ENCODE measurements at places on chromosomes 6 and 20. TPM values are rescaled to one million over a fixed set of nuclear protein-coding genes. Genes with fewer than 3 reads are reported as not detected.
A peak's percentile ranks its signal among the peaks of the same experiment; 100 is the strongest.

RNF182 gene
- total RNA-seq: 6.9 TPM

TRIM40 gene
- not detected for total RNA-seq

AVP gene
- total RNA-seq: not detected

TPD52L2 gene
- 103 TPM for total RNA-seq

LGSN gene
- 0.32 TPM for total RNA-seq

THBS2 gene
- 478 TPM for total RNA-seq

TMEM170B gene
- total RNA-seq: 2.3 TPM

ULBP2 gene
- total RNA-seq: 4.5 TPM

SYCP2L gene
- not detected for total RNA-seq

TSPYL1 gene
- total RNA-seq: 114 TPM

OLIG3 gene
- total RNA-seq: not detected

ERVFRD-1 gene
- not detected for total RNA-seq

LPA gene
- not detected for total RNA-seq

ZNF391 gene
- total RNA-seq: 0.32 TPM

STX11 gene
- 0.97 TPM for total RNA-seq

DNA sequence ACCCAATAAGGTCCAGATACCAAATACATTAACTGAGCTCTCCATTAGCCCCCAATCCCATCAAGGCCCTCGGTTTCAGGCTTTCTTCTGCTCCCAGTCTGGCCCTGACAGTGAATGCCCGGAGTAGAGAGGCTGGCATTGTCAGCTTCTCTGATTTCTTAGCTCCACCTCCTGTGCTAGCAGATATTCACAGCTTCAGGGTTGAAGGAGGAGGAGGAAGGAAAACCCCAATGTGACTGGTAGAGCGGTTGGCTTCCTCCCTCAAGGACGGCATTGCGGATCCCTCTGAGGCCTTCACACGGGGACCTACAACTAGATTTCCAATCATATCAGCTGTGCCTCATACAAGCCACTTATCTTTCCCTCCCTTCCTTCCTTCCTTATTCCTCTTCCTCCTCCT is 164.1 kb upstream of the SYNDIG1 start:
- DNase-seq: no peak

- no peak for DNase-seq
Observed at GRCh38 chr6:150690681-150691080, 91.0 kb downstream of the PLEKHG1 start.

GRCh38 chr20:17520583-17520982 is 10.6 kb downstream of the BFSP1 start:
- no peak for DNase-seq

DNA sequence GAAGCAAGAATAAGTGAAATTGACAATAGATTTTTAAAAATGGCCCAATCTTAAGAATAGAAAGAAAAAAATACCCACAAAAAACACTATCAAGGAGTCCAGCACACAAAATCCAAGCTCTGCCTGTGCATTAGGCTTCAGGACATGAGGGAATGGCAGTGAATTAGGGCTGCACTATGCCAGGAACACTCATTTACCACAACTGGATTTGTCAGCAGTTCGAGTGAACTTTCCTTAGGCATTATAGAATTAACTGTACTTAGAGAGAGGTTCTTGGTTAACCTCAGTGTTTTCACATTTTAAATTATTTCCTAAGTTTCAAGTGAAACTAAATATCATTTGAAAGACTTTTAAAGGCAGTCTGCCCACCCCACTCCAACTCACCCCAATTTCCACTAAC is 34.8 kb downstream of the SLC22A3 start:
- DNase-seq: peak; percentile 40

- no peak for DNase-seq
Observed at GRCh38 chr6:49806145-49806544, 19.1 kb upstream of the PGK2 start.

GRCh38 chr6:139135578-139136545 is 982 bp downstream of the HECA start:
- DNase-seq: peak; percentile 38

DNA sequence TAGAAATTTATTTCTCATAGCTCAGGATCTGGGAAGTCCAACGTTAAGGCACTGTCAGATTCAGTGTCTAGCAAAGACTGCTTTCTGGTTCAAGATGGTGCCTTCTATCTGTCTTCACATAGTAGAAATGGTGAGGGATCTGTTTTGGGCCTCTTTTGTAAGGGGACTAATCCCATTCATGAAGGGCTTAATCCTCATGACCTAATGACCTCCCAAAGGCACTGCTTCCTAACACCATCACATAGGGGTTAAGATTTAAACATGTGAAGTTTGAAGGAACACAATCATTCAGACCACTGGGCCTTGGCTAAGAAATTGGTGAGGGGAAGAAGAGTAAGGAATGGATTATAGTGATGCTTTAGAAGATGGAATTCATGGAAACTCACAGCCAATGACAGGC is 237.6 kb downstream of the PACRG start:
- no peak for DNase-seq

- DNase-seq: peak; percentile 94
Observed at GRCh38 chr20:38196592-38196991, 31.5 kb upstream of the TGM2 start.

- no peak for DNase-seq
Observed at GRCh38 chr6:167130008-167130677, 7.2 kb downstream of the CCR6 start.

DNA sequence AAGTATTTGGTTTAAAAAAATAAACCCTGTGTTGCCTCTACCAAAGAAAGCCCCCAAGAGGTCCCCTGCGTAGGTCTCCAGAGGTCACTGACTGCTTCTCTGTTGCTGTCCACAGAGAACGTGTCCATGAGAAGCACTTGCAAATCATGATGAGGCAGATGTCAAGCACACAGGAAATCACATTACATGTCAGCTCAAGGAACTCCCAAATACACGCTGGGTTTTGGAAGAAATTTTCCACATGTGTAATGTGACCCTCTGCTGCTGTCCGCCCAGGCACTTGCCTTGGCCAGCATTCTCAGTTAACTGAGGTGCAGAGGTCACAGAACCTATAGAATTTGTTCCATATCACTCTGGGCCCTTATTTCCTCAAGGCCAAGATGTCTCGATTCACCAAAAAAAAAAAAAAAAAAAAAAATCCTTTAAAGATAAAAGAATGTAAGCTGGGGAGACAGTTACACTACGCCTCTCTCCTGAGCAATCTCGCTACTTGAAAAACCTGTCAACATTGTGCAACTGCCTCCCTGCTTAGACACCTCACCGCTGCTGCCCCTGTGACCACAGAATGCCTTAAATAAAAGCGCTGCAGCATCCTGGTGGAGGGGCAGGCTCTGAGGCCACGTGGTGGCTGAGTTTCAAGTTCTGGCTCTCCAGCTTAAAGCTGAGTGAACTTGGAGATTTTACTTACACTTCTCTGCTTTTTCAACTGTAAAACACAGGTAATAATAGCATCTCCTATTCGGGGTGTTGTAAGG is 42.3 kb downstream of the SLC22A23 start:
- DNase-seq: peak; percentile 14

DNA sequence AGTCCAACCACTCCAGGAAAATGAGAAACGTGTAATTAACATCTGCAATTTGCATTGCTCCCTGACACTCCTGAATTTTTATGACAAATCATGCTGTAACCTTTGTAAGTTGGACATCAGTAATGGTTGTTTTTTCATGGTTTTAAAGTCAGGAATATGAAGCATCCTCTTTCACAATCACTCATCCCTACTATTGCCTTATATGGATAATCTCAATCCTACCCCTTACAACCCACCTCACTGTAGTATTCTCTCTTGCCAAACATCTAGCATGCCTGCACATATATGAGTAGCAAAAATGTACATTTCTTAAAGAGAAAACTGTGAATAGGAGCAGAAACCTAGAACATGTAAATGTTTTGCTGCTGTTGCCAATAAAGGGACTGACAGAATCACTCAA is 729.5 kb downstream of the KIF16B start:
- no peak for DNase-seq

DNA sequence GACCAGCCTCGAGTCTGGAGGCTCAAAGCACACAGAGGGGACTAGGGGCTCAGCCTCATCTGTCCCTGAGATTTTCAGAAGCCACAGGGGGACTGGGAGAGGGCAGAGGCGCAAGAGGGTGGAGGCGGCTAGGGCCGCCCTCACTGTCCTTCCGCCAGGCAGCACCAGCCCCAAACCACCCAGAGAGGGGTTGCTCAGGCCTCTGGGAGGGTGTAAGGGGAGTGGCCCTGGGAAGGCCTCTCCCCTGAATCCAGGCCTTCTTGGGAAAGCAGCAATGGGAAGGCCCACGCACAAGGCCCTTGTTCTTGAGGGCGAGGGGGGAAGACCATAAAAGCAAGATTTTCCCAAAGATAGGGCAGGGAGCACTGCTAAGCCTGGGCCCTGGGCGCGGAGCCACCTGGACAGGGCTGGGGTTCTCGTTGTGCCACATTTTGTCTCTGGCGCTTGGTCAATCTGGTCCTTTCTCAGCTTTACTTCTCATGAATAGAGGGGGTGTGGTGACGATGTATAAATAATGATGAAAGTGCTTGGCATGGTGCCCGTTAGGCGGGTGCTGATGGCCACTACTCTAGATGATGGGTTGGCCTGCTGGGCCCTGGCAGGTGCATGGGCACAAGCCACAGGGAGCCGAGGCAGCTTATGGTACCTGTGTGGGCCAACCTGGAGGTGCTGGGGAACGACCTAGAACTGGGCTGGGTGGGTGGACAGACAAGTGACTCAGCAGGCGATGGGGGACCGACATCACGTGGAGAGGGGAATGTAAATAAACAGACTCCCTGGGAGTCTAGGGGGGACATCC is 4.8 kb downstream of the SAMD10 start:
- DNase-seq: no peak

DNA sequence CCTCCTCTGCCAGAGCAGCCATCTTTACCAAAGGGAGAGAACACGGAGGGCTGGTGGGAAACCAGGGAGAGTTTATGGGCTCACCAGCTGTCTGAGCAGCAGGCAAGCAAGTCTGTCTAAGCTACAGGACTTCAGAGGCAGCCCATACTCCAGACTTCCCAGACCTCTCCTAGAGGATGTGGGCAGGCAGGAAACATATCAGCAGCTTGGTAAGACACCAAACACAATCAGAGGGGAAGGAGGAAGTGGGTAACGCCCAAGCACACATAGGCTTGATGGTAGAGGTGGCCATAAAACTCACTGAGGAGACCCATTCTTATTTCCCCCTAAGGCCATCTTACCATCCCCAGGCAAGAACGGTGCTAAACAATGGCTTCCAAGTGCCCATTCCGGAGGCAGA is 143.1 kb upstream of the ARID1B start:
- DNase-seq: no peak

DNA sequence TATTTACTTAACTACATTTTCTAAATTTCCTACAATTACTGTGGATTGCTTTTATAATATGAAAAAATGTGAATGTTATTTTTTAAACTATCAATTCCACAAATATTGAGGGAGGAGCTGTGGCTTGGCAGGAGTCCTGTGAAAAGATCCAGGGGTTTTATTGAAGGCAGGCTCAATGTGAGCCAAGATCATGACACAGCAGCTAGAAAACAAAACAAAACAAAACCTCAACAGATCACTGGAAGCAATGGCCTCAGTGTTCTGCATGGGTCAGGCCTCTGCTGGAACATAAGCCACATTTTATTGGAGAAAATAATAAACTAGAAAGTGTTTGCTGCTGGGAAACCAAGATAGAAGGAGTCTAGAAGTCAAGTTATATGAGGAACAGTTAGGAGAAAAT is 19.4 kb upstream of the RCAN2 start:
- peak; percentile 67 for DNase-seq

GRCh38 chr6:423799-424345 is 32.3 kb downstream of the IRF4 start:
- no peak for DNase-seq

DNA sequence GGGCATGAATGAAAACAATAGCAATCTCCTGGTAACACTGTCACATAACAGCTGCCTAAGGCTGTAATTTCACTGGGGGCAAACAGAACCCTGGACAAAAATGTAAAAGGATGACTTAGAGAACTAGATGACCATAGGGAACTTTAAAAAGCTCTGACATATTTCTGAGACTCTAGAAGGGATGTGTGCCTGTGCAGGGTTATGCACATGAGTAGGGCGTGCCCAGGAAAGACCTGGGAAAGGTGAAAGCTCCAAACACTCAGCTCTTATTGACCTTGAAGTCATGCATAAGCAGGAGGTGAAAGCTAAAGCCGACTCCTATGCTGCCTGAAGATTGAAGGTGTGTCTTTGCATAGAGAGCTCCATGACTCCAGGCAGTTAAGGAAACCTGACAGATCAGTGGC is 118.4 kb upstream of the BTBD3 start:
- no peak for DNase-seq

- no peak for DNase-seq
Observed at GRCh38 chr6:166611631-166612030, 15.4 kb downstream of the RPS6KA2 start.

- no peak for DNase-seq
Observed at GRCh38 chr6:40599555-40599954, 12.4 kb upstream of the LRFN2 start.

GRCh38 chr6:45997875-45998506 is 17.7 kb downstream of the CLIC5 start:
- no peak for DNase-seq

DNA sequence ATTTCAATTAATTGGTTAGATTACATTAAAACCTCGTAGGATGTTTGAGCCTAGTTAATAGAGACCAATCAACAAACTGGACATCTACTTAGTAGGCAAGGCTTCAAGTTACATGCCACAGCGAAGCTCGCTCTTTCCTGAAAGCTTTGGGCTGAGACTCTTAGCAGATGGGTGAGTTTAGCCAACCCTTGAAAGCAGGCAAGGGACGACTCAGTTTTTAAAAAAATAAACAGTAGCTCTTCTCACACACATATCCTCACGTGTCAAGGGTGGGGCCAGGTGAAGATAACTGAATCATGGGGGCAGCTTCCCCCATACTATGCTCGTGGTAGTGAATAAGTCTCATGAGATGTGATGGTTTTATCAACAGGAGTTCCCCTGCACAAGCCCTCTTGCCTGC is 775 bp downstream of the MTFR2 start:
- DNase-seq: no peak

DNA sequence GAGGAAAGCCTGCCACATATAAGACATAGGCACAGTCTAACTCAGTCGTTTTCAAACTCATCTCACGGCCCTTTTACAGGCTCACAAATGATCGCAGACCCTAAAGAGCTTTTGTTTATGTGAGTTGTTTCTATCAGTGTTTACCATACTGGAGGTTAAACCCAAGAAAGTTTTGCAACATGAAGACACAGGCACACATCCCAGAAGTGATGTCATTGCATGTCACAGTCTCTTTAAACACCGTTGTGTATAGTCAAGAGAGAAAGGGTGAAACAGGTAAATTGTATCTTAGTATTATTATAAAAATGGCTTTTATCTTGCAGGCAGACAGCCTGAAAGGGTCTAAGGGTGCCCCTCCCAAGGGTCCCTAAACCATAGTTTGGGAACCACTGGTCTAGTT is 96.7 kb downstream of the BACH2 start:
- peak; percentile 56 for DNase-seq

GRCh38 chr6:2581011-2581410 is 169.7 kb downstream of the MYLK4 start:
- DNase-seq: no peak
